ENCODE measurements at places on chromosomes 7 and 10.

DNA sequence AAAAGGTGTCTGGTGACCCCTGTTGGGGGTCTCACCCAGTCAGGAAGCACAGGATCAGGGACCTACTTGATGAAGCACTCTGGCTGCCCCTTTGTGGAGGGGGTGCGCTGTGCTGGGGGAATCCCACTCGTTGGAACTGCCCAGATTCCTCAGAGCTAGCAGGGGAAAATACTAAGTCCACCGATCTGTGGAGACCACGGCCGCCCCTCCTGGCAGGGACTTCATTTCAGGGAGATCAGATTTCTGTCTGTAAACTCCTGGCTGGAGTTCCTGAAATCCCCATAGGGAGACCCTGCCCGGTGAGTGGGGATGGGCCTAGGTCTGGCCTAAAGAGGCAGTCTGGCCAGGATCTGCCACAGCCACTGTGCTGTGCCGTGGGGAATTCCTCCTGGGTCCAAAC lies 79.3 kb upstream of the ADCY1 start:
- DNase-seq = no peak

DNA sequence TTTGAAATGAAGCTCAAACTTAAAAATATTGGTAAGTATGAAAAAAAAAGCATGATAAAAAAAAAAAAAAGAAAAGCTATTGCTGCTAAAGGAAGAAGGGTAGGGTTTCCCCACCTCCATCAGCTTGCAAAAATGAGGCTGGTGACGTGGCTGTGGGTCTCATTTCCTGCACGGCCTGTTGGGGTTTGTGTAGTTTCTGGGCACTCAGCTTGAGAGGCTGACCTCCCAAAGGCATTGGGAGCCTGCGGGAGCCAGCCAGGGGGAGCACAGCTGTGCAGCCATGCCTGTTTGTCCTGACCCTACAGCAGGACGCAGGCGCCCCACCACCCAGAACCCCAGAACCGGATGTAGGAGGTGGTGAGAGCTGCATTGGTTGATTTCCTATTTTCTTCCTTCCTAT lies 48.8 kb upstream of the CARD11 start:
- peak; percentile 43 for DNase-seq

DNA sequence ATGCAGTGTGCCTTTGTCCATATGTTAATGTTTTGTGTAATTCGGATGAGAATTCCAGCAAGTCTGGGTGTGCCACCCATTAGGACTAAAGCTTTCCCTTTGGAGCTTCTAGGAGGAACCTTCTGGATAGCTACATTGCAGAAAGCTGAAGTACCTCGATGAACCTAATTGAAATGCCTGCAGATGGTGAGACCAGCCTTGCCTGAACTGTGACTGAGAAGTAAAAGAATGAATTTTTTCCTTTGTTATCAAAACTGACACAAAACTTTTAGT lies 31.1 kb upstream of the FBXW4 start:
- DNase-seq = no peak

DNA sequence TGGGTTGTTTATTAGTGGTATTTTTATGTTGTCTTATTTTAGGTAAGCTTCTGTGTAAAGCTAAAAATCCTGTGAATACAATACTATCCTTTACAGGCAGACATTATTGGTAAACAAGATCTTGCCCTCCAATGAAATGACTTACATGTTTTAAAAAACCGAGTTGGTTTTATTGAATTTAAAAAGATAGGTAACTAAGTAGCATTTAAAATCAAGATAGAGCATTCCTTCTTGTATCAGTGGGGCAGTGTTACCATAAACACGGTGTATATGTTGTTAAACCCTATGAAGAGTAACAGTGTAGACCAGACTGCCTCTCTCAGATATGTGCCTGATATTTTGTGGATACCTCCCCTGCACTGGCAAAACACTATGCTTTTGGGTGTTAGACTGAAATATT lies 81.0 kb downstream of the SNX10 start:
- DNase-seq = no peak

- DNase-seq = no peak
Measured at GRCh38 chr10:59240582-59241183, 64.2 kb downstream of the PHYHIPL start.

GRCh38 chr10:119403921-119404320 lies 138.6 kb downstream of the RGS10 start:
- DNase-seq = no peak

- DNase-seq = no peak
Measured at GRCh38 chr10:42982891-42983506, 93.9 kb upstream of the RET start.

DNA sequence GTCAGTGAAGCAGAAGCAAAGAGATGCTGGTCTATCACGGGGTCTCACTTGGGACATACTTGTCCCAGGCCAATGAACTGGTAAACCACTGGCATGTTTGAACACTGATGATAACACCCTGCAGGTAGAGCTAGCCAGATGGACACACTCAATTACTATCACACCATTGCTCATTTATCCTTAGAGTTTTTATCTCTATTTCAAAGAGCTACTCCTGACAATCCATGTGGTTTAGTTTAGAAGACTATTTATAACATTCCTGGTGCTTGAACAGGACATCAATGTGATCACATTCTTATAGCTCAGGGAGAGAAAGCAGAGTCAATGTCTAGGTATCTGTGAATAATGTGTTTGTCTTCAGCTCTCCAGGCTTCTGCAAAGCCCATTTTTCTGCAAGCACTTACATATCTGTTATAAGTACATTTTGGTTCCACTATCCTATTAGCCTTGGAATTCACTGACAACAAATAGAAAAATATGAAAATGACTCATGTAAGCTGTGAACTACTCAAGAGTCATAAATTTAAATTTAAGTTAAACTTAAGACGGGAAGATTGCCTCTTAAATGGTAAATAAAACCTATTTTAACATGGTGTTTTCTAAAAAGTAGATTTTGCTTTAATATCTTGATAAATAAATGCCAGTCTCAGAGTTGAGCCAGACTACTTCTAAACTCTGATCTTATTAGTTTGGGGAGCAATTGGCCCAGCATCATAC lies 106.7 kb upstream of the MBL2 start:
- no peak for DNase-seq

- DNase-seq = no peak
Measured at GRCh38 chr7:131031099-131031868, 296.4 kb upstream of the MKLN1 start.

DNA sequence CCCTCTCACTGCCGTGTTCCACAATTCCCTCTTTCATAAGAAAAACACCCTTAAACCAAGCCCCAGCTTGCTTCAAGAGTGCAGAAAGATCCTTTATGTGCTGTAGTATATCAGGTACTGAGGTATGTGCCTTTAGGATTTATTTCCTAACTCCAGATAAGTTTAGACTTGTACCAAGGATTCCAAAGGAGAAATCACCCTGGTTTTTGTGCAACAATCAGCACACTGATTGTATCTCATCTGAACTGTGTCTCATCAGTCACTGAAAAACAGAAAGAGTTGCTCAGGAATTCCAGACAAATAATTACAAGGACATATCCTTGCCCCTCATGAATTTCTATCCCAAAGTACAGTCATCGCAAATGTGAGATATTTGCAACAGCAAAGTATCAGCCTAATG lies 77.2 kb upstream of the PTPRZ1 start:
- no peak for DNase-seq

DNA sequence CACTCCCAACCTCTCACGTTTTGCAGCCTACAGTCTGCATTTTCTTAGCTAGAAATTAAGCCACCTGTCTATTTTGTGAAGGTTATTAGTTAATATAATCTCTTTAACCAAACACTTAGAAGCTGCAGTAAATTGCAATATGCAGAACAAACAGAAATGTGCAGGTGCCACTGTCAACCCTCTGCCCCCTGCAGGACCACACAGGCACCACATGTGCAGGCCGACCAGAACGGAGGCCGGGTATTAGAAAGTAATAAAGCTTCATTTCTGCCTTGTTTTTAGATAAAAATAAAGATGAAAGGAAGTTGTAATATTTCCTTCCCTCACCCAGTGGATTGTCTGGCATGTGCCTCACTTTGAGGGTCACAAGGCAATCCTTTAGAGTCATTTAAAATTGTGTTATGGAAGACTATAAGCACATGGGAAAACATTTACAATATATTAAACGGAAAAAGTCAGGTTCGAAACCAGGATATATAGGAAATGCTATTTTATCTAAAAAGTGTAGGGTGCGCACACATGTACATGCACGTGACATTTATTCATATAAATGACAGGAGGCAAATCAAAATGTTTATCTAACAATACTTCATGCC lies 158.2 kb downstream of the ARHGAP12 start:
- DNase-seq = peak; percentile 67

- DNase-seq = no peak
Measured at GRCh38 chr7:55563596-55564325, 8.5 kb downstream of the VOPP1 start.

GRCh38 chr7:158284121-158284520 lies 303.5 kb downstream of the PTPRN2 start:
- DNase-seq = no peak

GRCh38 chr10:101031796-101032636 lies 982 bp downstream of the SFXN3 start:
- DNase-seq = peak; percentile 69

DNA sequence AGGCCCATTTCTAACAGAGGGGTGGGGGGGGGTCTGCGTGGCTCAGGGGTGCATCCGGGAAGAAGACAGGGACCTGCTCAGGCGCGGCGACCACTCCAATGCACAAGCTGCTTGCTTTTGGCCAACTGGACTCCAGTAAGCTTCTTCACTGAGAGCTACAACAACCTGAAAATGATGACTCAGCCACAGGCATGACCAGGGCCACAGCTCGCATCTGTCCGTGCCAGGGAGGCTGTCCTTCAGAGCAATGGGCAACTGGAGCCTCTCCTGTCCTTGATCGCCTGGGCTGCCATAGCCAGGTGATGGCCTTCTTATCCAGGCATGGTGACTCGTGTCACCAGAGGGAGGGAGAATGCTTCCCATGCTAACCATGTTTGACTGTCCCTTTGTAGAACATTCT lies 81.6 kb upstream of the RNF32 start:
- no peak for DNase-seq

- DNase-seq = no peak
Measured at GRCh38 chr7:156504687-156505545, 135.7 kb upstream of the RNF32 start.

- DNase-seq = no peak
Measured at GRCh38 chr7:152399344-152399743, 36.5 kb downstream of the KMT2C start.

GRCh38 chr10:72340510-72341261 lies 14.0 kb downstream of the DNAJB12 start:
- peak; percentile 74 for DNase-seq

GRCh38 chr10:11604865-11605650 lies 6.4 kb downstream of the USP6NL start:
- no peak for DNase-seq

GRCh38 chr10:58453105-58453504 lies 59.6 kb upstream of the BICC1 start:
- DNase-seq = no peak

DNA sequence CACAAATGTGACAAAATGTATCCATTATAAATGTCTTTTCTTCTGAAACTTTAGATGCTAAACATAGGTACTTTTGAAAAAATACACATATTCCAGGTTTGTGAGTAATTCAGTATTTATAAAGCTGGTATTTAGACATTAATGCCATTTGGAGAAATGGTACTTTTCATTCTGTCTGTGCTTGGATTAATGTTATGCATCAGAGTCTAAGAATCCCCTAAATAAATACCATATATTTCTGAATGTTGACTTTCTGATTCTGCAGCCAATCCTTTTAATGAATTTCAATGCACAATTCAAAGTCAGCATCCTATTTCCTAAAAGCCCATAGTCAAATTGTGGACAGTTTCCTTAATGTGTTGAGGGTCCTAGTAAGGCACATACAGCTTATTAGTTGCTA lies 145.0 kb downstream of the DKK1 start:
- DNase-seq = no peak
